Effector CD4-positive, alpha-beta T cell (primary cell): ENCODE measurements at places on chromosomes 3 and 15.

DNA sequence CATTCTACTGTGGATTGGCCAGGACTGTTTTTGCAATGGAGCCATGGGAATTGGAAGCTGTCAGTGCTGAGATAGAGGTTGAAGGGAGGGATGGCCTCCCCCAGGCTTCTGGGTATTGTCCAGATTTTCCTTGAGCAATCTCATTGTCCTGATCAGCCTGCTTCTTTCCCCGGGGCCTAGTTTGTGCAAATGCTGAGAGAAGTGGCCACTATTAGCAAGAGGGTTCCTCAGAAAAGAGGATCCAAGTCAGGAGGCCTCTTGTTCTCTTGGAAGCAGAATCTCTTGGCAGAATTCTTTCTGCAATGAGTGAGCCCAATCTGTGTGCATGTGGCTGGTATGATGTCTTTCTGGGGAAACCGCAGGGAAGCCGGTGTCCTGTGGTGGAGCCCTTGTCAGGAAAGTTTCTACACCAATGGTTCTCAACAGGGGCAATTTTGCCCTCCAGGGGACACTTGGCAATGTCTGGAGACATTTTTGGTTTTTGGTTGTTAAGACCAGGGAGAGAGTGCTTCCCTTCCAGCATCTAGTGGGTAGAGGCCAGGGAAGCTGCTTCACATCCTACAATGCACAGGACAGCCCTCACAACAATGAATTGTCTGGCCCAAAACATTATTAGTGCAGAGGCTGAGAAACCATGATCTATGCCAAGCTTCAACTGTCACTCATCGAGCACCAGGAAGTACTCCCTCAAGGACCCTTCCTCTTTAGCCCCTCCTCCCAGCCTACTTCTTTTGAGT lies 2.0 kb downstream of the LIPC start:
- DNase-seq, result no peak

GRCh38 chr3:60829058-60829457 lies 422.2 kb downstream of the FHIT start:
- DNase-seq, result no peak

DNA sequence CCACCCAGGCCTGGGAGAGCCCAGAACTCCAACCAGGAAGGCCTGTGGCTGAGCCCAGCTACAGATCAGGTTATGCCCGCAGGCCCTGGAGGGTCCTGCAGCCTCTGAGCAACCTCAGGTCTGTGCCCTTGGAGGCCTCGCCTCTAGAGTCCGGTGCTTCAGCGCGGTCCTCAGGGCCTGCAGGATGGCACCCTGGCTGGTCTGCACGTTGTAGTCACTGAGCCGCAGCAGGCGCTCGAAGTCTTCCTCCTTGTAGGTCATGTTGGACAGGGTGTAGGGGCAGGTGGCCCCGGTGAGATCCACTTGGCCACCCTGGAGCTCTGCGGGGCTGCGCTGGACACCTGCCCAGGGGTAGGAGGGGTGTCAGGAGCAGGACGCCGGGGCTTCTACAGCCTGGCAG lies 25.8 kb downstream of the PLA2G4D start:
- no peak for DNase-seq

- no peak for DNase-seq
These were observed 1.1 kb downstream of the PDIA5 start for GRCh38 chr3:123067689-123068600.

DNA sequence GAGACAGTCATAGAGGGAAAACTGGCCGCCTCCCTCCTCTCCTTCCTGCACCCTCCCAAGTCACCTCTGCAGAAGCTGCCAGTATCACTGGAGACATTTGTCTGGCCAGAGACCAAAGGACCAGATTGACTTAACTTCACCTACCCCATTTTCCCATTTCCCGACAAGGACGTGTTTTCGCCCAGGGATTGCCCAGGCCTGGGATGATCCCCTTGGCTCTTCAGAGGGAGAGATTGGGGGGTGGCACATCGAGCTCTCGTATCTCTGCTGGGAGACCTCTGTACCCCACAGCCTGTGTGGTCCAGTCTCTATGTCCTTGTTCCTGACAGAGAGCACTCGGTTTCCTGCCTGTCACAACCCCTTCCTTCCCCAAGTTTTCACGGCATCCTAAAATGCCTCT lies 31.4 kb downstream of the RGMA start:
- no peak for DNase-seq

- no peak for DNase-seq
These were observed 81.9 kb downstream of the LRRK1 start for GRCh38 chr15:101001056-101001455.

GRCh38 chr3:141052201-141053069 lies 1.3 kb downstream of the SPSB4 start:
- no peak for DNase-seq

DNA sequence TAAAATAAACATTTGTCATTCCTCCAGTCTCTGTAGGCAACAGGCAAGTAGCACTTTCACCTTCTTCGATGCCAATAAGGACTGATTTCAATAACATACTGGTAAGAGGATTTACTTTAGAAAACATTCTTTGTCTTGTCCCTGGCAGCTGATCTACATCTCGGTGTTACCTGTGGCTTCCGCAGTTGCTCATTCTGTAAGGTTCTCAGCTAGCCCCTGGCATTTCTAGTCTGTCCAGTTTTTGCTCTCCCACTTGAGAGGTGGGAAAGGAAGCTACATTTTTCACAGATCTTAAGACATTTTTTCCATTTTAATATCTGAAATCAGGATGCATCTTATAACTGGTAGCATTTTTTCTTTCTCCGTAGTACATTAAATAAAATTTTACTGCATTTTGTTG lies 19.7 kb upstream of the MAP6D1 start:
- no peak for DNase-seq

GRCh38 chr3:12653747-12654146 lies 10.2 kb downstream of the RAF1 start:
- no peak for DNase-seq

- DNase-seq, result no peak
These were observed 126.6 kb downstream of the SRGAP3 start for GRCh38 chr3:9122732-9123364.

GRCh38 chr3:83842511-83842910 lies 1116.3 kb upstream of the CADM2 start:
- no peak for DNase-seq

DNA sequence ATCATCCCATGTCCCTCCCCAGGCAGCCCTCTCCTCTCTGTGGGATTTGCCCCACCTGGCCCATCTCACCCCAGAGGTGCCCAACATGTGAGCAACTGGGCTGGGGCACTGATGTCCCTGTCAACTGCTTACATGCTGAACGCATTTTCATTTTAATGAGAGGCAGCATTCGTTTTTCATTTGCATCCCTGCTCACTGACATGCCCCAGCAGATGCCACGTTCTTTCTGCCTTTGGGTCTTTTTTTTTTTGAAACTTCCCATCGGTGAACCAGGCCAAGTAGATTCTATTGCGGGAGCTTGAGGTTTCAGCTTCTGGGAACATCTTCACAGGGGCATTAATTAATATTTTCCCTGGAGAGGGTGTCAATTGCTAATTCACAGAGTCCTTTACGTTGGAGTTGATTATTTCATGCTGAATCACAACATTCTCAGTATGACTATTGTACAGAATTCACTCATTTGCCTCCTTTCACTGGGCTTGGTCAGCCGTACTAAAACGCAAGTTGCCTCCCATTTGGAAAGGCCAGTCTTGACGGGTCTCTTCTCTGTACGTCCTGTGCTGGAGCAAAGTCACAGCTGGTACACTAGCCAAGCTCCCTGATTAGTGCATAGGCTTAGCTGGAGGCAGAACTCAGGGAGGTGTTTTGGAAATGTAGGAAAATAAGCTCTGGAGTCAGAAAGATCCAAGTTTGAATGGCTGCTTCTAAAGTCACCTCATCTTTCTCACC lies 69.8 kb downstream of the CHRNA7 start:
- DNase-seq, result no peak

DNA sequence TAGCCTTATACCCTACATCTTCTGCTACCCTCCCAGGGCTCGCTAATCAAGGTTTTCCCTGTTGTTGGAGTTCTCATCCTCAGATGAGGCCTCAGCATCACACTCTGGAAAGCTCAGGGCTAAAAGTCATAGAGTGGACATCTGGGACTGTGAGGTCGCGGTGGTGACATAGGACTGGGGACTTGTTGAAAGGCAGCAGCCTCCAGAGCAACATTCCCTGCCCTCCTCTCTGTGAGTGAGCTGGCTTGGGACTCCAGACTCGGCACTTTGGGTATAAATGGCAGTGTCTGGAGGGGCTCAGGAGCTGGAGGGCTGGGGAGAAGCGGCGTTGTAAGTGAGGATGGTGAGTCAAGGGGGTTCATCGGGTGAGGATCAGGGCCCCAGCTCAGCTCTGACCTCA lies 2.7 kb downstream of the CA12 start:
- no peak for DNase-seq

GRCh38 chr3:145557405-145557804 lies 603.6 kb downstream of the PLOD2 start:
- DNase-seq, result no peak
